ENCODE measurements at places on chromosomes 7 and 10.

DNA sequence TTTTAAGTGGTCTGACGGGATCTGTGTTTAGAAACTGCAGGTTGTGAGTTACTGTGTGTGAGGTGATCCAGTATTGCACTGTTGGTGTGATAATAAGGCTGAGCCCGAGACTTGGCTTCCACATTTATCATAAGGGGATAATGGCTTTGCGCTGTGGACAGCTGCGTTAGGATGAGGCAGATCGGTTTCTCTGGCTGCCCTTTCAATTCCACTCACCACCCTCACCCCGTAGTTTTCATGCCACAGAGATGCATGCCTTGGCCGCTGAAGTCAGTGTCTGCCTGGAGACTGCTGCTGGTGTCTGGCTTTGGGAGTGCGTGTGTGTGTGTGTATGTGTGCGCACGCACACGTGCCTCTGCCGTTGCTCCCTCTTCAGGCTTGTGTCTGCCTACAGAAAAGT, 273.0 kb downstream of the CCDC3 start:
- DNase-seq, result no peak

DNA sequence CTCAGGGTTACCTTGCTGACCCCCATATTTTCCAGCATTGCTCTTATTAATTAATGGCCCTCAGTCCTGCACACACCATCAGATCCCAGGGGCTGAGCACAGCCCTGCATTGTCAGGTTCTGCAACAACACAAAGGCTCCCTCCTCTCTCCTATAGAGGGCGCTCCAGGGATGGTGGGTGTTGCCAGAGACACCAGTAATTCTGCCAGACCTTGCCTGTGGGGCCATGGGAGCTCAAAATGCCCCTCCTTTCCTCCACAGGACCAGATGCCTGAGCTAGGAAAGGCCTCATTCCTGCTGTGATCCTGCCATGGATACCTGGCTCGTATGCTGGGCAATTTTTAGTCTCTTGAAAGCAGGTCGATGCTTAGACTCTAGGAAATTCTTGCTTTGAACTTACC, 42.8 kb upstream of the PRSS58 start:
- no peak for DNase-seq

- DNase-seq, result no peak
Observed at GRCh38 chr10:70494966-70495365, 16.4 kb downstream of the PALD1 start.

DNA sequence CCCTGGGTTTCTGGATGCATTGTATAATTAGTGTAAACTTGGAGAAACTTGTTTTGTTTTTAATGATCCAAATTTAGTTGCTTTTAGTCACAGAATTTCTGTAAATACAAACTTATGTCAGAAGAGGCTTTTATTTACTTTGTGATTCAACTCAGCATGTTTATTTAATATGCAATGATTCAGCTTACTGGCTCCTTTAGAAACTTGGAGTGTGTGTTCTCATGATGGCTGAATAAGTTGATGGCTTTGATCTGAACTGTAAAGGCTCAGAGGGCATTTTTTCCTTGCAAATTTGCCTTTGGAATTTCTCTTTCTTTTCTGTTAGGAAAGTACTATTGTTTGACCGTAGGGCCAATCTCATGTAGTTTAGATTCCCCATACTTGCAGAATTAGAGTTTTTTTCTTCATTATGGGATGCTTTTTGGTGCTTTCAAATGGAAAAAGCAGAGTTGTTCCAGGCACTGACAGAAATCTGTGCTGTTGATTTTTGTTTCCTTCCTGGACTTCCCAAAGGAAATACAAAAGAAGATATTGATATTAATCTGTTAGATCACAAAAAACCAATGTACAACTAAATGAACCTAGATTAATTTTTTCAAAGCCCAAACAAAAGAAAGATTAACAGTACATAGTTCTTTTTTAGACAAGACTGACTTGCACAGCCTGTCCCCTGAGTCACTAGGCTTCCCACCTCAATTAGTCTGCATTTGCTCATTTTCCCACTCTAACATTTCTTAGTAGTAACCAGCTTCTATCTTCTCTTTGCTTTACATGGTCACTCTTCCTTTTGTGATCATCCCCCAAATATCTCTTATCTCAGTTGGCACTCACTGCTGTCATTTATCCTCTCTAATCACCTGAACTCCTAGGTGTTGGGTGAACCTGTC, 96.8 kb upstream of the AGR3 start:
- no peak for DNase-seq

GRCh38 chr7:116574025-116574822, 49.4 kb downstream of the CAV1 start:
- DNase-seq, result no peak

DNA sequence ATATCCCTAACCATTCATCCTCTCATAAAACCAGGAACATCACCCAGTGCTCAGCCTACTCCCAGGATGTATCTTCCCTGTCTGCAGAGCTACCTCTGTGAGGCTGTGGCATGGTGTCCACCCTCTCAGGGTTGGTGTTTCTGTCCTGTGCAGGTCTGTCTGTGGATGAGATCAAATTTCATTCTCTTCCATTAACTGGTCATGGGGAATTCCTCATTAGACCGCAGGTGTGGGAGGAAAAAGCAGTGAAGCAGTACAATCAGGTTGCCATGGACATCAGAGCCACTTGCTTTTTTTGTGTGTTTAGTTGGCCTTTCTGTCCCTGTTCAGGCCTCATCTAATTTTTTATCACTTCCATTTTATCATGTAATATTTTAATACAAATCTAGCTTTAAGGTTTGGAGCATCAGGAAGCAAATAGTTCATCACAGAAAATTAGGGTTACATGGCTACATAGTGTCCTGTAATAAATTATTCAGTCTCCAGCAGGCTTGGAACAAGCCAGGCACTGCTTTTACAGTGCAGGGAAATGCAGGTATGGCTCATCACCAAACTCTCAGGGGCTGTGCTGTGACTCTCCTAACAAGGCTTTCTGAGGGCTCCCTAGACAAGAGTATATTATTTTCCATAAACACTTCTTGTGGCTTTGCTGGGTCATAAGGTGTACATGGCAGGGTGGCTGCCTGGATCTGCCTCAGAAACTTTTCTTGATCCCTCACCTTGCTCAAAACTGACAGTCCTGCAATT, 594.9 kb upstream of the IGFBP3 start:
- peak; percentile 32 for DNase-seq

DNA sequence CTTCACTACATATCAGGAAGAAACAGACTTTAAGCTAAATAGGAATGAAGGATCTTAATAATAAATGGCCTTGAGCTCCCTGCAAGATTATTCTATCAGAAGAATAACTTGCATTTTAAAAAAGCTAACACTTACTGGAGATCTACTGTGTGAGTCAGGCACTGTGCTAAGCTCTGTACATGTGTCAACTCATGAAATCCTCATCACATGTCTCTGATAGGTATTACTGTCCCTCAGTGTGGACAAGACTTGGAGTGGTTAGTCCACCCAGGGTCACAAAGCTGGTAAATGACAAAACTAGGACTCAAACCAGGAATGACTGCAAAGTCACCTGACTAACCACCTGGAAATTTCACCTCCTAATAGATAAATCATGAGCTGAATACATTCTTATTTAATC, 57.1 kb upstream of the KCTD7 start:
- DNase-seq, result no peak

DNA sequence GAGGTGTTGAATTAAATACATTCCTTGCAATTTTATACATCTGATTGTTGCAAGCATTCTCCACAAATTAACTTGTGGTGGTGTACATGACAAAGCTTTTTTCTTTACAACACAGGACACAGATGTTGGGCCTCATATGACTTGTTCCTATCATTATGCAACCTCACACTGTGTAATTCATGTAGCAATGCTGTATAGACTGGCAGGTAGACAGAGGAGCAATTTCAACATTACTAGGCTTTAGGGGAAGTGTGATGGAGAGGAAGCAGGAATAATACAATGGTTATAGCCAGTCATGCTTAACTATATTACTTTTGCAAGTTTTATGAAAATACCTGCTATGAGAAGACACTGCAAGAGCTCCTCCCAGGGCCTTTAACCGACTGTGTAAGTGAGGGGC, 832.1 kb downstream of the CNTNAP2 start:
- DNase-seq, result no peak

DNA sequence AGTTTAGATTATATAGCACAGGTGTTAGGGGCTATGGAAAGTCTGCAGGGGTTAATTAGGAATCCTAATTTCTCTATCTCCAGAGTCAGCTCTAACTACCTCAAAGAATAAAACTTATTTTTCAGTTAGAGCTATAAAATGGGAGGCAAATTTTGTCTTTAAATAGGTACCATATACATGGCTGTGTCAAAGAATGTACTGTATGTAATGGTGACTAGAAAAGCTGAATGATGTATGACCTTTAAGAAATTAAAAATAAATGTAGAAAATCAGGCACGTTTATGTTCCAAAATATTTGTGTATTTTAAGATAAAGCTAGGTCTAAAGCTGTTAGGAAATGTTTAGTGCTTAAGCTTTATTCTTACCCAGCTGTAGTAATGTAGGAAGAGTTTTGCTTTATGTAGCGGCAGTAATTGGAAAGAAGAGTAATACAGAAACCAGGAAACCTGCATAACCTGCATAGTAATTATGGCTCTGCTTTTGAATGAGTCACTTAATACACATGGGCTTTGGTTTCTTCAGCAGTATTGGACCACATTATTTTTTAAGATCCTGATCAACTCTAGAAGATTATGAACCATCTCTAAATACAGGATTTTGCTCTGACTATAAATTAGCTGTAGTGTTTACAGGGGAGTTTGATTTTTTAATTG, 85.0 kb downstream of the KMT2E start:
- DNase-seq, result no peak

All from NCI-H2029 (cell line).